HepG2 (cell line): ENCODE measurements at places on chromosomes 12 and 14.

- DNase-seq: no peak
Observed at GRCh38 chr14:66081594-66082376, 404.4 kb upstream of the CCDC196 start.

GRCh38 chr12:67025543-67026114 is 243.5 kb upstream of the CAND1 start:
- peak; percentile 25 for DNase-seq

DNA sequence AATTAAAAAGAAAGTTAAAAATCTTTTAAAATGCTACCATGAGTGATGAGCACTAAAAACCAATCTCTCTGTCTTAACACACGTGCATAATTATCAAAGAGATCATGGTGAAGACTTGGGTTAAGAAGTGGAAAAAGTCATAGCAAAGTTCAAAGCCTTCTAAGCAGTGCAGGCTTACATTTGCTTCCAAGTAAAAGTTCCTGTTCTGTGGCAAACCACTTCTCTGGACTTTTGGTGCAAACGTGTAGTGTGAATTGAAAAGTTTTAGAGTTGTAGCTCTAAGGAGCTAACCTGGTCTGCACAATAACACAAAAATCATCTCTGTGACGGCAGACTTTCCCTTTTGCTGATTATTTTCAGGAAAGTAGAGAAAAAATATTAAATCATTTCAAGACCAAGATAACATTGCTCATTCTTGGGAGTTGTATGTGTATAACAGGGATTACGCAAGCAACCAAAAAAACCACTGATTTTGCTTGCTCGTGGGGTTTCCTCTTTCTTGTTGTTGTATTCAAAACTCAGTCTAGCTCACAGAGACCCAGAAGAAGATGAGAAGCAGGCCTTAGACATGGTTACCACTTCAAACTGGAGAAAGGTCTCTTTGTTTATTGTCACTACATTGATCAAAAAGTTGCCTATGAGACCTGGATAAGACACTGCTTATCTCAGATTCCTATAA is 2.3 kb upstream of the GLIPR1 start:
- DNase-seq: no peak

DNA sequence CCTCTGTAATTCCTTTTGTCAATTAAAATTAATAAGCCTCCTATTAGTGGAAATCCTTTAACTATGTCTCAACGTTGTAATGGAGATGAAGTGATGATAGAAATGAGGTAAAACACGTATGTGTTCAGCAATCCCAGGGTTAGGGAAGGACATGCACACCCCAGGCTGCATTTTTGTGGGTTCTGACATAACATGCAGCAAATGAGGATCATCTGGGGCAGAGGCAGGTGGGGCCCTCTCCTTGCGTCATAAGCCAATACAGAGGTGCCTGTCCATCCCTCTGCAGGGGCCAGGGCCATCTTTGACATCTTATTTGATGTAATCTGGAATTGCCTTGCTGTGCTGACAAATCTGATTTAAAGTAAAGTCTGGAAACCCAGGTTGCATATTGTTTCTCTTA is 73.2 kb downstream of the MYRFL start:
- DNase-seq: no peak

- DNase-seq: no peak
Observed at GRCh38 chr12:114687802-114688201, 3.8 kb upstream of the TBX3 start.

DNA sequence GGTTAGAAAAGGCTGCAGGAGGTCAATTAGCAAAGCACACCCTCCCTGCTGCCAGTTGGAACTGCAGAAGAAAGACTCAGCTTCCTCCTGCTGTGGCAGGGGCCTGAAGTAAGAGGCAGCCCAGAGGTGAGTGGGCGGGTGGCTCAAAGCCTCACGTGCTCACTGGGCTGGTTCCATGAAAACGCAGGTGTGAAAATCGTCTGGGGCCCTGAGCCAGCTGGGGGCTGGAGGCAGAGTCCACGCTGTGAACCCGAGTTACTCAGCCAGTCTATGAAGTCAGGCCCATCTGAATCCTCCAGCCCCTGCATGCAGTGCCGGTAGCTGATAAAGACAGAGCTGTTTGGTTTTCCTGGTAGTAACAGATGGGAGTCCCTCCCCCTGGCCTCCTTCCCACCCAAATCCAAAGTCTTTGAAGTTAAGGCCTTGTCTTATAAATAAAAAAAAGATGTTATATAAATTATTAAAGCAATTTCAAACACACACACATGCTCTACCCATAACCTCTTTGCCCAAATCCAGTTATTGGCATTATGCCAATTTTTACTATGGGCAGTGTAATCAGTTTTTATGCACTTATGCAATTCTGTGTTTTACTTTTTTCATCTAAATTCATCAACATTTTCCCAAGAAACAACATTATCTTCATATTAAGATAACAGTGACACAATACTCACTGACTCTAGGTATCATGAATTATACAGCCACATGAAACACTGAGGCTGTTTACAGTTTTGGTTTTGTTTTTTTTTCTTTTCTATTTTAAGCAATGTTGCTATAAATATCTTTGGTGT is 57.9 kb upstream of the PNMA1 start:
- DNase-seq: peak; percentile 94

GRCh38 chr14:35558680-35559079 is 24.7 kb downstream of the INSM2 start:
- DNase-seq: no peak

DNA sequence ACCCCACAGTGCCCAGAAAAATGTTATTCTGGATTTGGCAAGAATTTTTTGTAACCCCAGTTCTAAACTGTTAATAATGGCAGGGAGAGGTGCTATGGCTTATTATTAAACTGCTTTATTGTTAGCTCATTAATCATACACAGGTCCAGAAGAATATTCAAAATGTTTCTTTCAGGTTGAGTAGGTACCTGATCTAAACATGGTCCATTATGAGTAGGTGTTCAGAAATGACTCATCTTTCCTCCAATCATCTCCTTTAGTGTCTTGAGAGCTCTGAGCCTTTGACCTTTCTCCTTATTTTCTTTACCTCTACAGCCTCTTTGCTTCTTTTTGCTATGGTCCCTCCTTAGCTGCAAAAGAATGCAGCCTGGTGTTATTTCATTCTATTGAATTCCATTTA is 211.0 kb upstream of the GARIN6 start:
- DNase-seq: no peak

- no peak for DNase-seq
Observed at GRCh38 chr12:112170971-112171596, 45.7 kb downstream of the TRAFD1 start.

GRCh38 chr14:52923902-52924575 is 26.8 kb downstream of the FERMT2 start:
- DNase-seq: peak; percentile 43
